NCI-H226 (cell line): ENCODE measurements at places on chromosomes 7 and 10.

DNA sequence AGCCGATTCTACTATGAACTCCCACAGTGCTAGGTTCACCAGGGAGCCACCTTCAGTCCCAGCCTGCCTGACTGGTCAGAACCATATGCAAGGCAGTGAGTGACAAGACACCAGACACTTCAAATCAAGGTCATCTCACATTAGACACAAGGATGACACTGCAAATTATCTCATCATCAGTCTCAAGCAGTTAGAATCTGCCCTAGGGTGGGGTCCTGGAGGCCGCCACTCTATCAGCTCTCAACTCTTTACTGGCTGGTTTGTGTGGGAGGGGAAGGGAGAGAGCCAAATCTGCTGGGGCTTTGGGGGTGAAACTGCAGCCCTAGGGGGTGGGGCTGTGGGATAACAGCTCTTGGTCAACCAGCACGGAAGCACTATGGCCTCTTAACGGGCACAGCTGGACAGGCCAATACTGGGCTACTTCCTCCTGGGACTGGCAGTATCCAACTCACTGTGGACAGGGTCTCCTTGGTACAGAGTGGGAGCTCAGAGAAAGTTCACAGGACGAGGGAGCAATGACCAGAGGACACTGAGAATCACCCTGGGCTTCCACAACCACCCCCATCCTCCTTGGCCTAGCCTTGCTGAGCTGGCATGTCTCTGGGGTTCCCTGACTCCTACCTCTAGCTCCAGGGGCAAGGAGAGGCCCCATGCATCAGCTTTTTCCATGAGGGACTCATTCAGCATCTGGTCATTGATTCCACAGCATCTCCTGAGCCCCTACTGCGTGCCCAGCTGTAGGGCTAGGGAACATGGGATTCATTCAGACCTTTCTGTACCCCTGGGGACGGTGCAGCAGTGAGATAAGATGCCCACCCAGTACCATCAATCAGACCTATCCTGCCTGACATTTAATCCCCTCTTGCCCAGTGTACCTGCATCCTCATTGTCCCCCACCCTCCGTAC lies 5.4 kb downstream of the GPRIN2 start:
- DNase-seq: no peak

DNA sequence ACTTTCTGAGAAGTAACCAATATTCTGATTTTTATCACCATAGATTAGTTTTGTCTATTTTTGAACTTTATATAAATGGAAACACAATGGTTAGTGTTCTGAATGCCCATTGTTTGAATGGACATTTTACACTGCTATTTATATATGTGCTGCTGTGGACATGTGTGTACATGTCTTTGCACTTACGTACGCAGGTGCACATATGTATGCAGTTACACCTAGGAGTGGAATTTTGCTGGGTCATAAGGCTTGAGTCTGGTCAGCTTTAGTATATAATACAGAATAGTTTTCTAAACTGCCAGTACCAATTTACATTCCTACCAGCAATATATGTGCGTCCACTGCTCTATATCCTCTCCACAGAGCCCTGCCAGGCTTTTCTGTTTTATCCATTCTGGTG lies 24.5 kb upstream of the ZEB1 start:
- no peak for DNase-seq

DNA sequence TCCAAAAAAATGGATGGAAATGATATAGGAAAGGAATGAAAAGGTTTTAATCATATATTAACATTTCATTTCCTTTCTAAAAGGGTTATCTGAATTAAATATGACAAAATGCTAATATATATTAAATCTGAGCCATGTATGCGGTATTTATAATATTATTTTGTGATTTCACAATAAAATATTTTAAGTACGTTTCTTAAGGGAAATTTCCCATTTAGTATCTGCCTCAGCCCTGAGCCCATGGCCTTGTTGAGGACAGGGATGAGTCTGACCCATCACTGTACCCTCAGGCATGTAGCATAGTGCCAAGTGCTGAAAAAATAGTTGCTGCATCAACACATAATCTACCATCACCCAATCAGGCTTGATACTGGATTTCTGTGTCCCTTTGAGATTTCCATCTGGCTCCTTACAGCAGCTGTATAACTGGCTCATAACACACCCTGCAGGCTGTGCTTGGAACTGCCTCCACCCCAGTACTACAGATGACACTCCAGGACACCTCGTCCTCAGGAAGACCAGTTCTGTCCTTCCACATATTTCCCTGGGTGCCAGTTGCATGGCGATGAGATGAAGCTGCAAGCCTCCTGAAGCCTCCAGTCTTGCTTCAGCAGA lies 59.4 kb upstream of the ASAH2 start:
- DNase-seq: no peak

DNA sequence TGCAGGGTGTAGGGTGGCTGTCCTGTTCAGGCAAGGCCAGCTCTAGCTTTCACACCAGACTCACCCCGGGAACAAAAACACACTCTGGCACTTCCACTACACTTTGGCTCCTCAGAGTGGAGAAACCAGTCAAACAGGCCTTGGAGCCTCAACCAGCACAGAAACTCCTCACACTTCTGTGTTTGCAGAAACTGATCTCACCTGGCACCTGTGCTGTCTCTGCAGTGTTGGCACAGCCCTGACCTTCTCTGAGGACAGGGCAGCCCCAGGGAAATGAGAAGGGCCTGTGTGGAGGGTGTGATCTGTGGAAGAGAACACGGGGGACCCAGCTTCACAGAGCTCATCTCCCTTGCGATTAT lies 4.1 kb upstream of the CALML5 start:
- no peak for DNase-seq

- no peak for DNase-seq
Measured at GRCh38 chr7:22123139-22123538, 177.4 kb upstream of the CDCA7L start.

DNA sequence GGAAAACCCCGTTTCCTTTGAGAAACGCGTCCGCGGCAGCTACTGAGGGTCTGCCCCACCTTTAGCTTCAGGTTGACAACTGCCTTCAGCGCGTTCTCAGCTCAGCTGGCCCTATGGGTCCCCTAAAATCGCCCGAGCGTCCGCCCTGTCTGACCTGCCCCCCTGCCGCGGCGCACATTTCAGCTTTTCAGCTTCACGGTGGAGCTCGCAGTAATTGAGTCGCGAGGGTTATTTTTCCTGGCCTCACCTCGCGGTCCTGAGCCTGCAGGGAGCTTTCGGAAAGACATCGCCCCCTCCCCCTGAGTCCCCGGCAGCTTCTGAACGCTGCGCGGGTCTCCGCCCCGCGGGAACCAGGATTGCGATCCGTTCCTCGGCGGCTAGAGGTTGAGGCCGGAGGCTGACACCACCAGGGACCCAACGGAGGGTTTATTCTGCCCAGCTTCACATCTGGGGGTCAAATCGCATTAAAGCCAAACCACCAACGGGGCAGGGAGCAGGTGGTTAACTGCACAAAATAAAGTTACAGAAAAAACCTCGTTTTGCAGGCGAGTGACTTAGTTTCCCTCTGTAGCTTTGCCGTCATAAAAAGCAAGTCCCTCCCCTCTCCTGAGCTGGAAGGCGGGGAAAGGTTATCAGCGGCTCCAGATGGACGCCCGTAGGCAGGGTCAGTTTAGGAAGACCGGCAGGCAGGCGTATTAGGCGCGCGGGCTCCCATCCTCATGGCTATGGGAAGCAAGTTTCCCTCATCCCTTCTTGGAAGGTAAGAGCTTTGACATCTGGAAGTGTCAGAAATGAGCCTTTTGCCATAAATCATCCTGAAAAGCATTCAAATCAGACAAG lies 11.0 kb downstream of the TWIST1 start:
- no peak for DNase-seq

DNA sequence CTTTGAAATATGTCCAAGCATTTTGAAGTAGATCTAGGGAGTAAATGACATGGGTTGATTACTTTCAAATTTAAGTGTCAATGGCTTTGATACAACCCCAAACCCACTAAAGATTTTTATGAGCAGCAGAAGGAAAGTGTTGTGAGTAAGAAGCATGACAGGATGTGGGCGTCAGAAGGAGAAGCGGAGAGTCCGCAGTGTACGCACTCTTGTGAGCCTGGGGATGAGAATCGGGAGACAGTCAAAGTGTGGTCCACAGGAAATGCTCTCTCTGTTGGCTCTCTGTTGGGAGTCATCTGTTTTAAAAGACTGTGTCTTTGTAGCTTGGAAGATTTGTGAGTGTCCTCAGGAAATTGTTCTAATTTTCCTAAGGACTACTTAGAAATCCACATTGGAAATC lies 629.8 kb upstream of the ADARB2 start:
- DNase-seq: no peak
